NCI-H187 (cell line): ENCODE measurements at places on chromosomes 5 and 9.

GRCh38 chr9:125397736-125398135, 136.1 kb downstream of the GAPVD1 start:
- no peak for DNase-seq

DNA sequence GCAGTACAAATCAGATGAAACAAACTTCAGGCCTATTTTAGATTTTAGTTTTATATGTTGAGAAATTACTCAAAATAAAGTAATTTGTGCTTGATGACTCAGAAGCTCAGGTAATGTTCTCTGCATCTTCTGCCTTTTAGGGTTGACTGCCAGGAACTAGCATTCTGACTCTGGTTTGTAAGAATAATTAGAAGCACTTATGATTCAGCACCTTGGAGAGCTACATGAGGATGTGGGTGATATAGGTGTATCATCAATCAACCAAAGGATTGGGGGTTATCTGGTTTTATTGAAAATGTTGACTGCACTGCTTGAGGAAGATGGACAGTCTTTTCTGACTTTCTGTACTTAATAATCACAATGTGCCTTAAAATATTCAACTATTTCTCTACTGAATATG, 118.7 kb upstream of the SGCD start:
- DNase-seq, result no peak

GRCh38 chr5:127085796-127086195, 12.5 kb upstream of the C5orf63 start:
- no peak for DNase-seq

DNA sequence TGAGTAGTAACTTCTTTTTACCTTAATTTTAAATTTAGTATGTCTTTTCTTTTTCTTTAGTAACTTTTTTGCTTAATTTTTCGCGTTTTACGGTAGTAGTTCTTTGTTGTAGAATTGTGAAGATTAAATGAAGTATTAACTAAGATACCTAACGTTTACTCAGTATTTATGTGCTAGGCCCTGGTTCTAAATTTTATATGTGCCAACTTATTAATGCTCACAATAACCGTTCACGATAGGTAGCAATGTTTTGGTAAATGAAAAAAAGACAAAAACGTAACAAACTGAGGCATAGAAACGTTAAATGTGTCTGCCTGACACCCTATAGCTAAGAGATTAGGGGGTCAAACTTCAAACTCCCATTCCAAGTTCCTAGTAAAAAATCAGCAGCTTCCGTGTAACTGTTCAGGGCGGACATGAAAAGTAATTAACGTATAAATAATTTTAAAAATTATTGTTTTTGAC, 1.2 kb downstream of the MRPS30 start:
- DNase-seq, result no peak

- DNase-seq, result no peak
Measured at GRCh38 chr9:2642068-2642467, 20.5 kb downstream of the VLDLR start.

DNA sequence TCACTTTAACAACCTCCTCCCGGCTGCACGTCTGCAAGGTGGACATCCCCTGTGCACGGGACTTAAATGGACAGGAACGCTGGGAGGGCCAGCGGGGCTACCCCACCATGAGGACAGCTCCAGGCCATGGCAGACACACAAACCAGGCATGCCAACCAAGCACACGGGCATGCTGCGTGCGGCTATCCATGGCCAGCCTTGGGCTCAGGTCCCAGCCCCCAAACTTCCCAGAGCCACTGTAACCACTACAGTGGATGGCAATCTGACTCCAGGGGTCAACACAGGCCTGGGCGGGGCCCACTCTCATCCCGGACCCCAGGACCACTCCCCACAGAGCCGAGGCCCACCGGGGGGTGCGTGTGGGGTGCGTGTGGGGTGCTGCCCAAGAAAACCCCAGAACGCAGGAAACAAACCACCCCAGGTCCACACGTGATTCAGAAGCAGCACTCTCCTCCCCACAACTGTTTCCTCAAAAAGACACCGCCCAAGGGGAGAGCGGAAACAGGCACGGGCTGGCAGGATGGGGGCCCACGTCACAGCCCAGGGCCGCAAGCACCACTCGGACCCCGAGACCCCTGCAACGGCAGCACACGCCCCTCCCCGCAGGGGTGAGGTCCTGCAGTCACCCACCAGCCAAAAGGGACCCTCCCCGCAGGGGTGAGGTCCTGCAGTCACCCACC, 7.4 kb downstream of the SLC12A7 start:
- no peak for DNase-seq

DNA sequence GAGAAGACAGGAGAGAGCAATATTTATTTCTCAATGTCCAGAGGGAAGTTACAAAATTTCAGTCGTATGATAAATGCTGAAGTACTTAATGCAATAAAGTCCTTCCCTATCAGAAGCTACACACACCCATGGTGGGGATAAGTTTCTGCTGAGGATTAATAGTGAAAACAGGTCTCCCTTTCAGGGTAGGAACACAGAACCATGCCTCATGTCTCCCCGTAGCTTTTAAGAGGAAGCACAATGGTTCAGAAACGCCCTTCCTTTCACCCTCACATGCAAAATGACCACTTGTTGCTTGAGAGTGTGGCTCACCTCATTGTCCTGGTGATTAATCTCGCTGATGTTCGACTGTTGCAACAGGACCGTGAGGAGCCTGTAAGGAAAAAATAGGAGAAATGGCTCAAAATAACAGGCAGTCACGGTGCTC, 73.6 kb downstream of the ANKRD55 start:
- DNase-seq, result no peak

DNA sequence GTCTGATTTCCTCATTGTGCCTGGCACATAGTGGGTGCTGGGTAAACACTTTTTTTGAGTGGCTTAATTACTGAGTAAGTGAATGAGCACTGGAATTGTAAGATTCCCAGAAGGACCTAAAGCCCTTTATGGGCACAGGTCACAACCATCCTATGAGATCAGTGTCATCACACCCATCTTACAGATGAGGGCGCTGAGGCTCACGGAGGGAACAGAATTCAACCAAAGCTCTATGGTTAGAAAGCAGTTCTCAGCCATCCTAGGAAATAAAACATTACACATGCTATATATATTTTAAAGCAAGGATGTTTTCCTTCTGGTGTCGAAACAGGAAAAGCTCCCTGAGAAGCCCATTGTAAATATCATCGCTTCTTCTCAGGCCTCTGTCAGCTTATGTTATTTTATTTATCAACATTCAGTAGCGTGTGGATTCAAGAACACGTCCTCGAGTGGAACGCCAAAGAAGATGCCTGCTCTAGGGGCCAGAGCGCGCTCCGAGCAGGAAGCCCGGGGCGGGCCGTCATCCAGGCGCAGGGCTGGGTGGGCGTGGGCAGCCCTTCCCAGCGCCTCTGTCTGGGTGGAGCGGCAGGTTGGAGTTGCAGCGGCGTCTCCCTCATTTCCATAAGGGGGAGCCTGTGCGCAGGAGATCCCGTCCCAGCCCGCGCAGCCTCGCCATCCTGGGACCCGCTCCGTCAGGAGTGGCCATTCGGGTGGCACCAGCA, 155.8 kb upstream of the SMIM23 start:
- no peak for DNase-seq

GRCh38 chr5:6753851-6754250, 40.6 kb downstream of the TENT4A start:
- no peak for DNase-seq

DNA sequence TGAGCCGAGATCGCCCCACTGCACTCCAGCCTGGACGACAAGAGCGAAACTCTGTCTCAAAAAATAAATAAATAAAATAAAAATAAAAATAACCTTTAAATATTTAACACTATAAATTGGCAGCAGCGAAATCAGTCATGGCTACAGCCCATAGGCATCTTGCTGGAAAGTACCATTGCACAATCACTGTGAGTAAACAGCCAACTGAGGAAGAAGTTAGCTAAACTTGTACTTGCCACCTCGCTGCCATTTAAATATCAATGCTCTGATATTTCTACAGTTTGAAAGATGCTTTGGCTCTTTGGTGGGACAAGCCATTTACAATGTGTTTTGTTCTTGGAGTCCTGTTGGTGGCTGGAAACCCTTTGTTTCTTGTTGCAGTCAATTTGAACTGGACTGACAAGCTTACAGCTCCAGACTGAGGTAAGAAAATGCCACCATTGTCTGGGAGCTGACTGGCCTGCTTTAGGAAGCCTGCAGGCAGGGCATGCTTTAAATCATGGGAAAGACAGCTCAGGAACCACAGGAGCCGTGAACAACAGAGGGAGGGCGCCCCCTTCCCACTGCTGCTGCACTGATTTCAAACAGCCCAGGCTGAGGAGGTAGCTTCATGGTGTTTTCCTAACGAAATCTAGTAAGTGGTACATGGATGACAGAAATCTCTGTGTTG, 322.8 kb upstream of the RFX3 start:
- DNase-seq, result no peak
